ENCODE measurements at places on chromosomes 7 and 10.

DNA sequence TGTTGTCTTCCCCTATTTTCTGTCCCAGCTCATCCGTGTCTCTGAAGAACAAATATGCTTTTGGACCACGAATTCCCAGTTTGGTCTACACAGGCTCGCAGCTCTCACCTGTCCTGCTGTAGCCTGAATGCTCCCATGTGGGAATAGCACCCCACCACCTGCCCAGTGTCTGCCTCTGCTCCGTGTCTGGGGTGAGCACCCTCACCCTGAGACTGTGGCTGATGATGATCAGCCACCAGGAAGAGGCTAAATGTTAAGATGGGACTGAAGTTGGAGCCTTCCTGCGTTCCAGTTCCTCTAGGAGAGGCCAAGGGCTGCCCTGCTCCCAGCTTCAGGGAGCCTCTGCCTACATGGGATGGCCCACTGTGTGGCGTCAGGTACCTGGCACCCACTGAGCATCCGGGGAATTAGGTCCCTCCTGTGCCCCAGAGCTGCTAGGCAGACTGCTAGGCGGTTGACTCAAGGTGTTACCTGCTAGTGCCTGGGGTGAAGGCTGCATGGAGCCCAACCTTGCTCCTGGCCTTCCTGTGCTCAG lies 3.7 kb downstream of the PGAM2 start:
- no peak for DNase-seq

DNA sequence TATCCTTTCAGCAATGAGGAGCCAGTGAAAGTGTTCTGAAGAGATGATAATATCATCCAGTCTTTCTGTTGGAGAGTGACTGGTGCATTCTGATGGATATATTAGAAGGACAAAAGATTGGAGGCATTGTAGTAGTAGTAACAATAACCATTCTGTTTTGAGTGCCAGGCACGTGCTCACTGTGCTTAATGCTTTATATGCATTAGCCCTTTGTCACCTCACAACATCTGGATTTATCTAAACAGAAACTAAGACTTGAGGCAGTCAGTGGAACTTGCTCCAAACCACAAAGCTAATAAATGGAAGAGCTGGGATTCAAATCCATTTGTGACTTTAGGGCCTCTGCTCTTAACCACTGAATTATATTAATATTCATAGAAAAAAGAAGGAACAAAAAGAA lies 84.5 kb upstream of the OIT3 start:
- DNase-seq = no peak

GRCh38 chr10:35739998-35740397 lies 97.9 kb upstream of the FZD8 start:
- DNase-seq = no peak

- DNase-seq = no peak
Observed at GRCh38 chr7:18859318-18859717, 258.1 kb downstream of the TWIST1 start.

DNA sequence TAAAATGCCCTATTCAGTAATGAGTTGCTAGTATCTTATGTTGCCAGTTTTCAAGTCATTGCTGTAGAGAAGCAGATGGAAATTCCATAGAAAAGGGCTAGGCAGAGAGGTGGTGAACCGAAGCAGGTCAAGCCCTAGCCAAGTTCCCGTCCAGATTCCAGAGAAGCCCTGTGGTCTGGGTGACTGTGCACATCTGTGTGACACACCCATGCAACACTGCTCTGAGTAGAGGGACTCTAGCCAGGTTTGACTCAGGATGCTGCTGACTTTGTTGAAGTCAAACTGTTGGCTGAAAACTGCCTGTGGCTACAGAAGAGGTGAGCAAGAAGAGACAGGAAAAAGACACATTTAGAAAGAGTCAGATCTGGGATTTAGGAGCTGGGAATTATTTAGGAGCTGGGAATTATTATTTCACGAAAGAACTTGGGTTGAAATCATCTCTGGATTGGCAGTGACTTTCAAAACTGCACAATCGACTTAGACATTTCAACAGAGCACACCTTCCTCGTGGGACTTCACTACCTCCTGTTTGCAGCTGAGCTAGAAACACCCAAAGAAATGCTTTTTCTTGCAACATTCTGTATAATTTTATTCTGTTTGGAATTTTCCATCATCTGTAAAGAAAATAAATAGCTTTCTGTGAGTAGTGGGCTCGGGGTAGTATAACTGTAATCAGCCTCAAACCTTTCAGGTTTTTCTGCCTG lies 149.1 kb upstream of the PRKCQ start:
- DNase-seq = no peak

DNA sequence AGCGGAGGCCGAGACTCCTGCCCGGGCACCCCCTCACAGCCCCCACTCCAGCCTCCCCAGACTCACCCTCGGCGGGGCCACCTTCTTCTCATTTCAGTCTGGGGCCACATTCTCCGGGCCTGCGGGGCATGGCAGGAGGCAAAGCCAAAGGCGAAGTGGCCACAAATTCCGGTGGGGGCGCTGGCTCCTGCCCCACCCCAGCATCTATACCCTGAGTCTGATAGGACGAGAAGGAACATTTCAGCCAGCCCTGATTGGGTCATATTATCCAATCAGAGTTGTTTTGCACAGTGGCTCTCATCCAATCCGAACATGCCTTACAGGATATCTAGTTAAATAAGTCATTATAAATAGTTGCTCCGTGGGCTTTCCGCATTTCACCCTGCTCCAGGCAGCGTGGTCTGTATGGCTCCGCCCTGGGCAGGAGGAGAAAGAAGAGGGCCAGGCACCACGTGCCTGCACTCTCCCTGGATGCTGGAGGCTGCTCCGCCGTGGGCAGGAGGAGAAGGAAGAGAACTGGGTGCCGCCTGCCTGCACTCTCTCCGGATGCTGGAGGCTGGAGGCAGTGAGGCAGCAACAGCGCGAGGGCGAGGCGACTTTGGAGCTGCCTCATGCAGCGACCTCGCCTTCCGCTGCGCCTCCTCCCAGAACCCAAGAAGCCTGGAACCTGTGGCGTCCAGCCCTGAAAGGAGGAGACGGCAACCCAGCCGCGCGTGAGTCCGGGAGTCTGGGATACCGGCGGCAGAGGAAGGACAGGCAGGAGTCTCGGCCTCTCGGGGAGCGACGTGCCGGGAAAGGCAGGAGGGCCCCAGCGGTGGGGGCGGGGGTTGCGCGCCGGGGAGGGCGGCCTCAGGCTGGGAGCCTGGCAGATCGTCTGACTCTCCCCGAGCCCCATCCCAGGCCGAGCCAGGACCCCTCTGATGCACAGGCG lies 162.9 kb downstream of the ZNF33B start:
- DNase-seq = no peak

DNA sequence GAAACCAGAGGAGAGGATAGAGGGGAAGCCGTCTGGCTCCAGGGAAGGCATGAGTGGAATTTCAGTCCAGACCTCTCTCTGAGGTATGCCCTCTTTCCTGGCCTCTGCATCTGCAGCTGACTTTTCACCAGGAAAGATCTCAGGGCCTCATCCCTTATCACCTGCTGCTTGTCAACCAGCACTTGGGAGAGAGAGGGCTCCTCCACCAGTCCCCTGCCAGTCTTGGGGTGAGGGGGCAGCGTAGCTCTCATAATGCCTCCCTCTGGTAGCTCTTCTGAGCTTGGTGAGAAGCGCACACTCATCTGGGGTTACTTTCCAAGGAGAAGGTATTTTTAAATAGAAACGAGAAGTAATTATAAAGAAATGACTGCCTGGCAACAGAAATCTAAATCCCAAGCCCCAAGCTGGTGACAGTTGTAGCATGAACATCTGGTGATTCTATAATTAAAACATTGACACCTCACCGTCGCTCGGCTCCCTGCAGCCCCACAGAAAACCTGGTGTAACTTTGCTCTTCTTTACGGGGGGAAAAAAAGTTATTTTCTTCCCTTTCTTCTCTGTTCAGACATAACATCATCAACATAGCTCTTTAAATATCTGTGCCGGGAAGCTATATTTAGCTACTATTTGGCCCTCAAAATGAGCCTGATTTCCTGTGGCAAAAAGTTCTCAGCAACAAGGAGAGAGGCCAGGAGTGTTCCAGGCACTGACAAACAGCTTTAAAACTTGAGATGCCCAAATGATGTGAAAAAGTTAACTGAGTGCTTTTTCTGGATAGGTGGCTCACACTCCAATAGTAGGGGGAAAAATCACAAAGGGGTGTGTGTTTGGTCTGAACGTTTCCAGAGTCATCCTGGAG lies 26.9 kb downstream of the HIP1 start:
- DNase-seq = no peak

DNA sequence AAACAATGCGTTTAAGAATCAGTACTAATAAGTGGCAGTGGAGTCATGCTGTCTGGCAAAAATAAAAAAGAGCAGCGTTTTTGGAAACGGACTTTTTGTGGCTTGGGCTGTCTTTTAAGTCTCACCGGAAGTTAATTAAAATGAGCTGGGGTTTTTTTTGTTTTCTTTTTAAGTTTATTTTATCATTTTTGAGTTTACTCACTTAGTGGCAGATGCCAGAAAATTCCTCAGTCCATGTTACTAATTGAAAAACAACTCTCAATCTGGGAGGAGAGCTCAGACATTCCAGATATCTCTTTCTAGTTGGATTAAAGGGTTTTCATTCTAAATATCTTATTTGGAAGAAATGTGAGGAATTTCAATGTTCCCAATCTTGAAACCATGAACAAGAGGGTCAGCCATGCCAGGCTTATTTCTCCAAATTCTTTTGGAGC lies 133.8 kb upstream of the AGR3 start:
- no peak for DNase-seq

- DNase-seq = no peak
Observed at GRCh38 chr10:8115618-8115980, 61.1 kb downstream of the GATA3 start.

- DNase-seq = no peak
Observed at GRCh38 chr10:88389456-88389855, 193.7 kb downstream of the RNLS start.

- no peak for DNase-seq
Observed at GRCh38 chr7:128014811-128015210, 16.4 kb downstream of the LRRC4 start.

GRCh38 chr10:22372298-22372697 lies 27.0 kb downstream of the SPAG6 start:
- no peak for DNase-seq

- no peak for DNase-seq
Observed at GRCh38 chr10:14585287-14586193, 189.2 kb downstream of the FAM107B start.

- DNase-seq = no peak
Observed at GRCh38 chr7:24730018-24730369, 27.3 kb downstream of the GSDME start.

GRCh38 chr7:65216469-65216868 lies 157.2 kb upstream of the ZNF92 start:
- DNase-seq = no peak

DNA sequence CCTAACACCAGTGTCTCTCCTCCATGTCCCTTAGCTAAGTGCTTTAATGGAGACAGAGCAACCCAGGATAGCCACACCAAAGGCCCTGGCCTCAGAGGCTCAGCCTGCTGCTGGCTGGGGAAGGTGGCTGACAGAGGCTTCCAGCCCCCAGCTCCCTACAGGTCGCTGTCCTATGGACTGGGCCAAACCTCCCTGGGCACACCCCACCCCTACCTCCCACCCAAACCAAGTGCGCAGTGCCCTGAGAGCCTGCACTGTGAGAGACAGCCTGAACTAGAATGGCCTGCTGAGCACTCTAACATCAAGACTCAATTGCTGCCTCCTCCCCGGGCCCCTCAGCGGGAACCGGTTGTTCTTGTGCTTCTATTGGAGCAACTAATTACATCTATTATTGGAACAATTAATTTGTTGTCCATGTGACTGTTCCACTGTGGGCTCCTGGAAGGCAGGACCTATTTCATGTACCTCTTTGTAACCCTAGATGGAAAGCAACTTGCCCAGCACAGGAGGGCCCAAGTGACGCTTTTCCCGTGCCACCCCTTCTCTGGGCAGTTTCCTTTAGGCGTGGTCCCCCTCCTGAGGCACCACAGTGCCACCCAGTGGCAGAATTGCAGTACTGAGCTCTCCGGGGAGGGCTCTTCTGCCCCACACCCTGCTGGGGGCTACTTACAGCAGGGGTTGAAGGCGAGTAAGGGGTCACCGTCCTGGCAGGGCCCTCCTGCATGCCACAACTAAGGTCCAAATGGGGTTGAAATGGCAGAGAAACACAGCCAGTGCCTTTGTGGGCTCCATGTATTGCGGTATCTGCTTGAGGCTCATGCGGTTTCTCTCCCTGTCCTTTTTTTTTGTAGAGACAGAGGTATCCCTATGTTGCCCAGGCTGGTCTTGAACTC lies 63.7 kb upstream of the WAPL start:
- DNase-seq = peak; percentile 63

DNA sequence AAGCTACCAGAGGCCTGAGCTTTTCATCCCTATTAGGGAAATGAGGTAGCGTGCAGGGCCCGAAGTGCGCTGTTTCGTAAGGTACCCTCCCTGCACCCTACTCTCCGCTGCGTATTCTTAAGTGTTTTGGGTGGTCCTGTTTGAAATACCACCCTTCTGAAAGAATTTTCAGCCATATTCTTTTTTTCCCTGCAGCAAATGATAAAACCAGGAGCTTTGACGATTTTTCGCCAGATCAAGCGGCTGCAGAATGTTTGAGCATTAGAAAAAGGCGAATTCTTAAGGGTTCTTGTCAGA lies 1.2 kb downstream of the RSBN1L start:
- no peak for DNase-seq

DNA sequence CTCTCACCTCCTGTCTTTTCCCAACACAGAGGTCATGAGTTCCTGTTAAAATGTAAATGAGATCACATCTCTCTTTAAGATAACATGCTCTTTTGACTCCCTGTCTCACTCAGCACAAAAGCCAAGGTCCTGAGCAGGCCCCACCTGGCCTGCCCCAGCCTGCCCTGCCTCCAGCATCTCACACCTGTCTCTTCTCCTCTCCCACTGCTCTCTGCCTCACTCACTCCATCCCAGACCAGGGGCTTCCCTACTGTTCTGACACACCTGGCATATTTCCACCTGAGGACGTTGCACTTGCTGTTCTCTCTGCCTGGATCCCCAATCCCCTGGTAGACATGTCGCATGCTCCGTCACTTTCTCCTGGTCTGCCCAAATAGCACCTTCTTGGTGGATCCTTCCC lies 285.0 kb upstream of the ZMIZ1 start:
- DNase-seq = no peak

GRCh38 chr10:97188261-97188711 lies 2.5 kb upstream of the SLIT1 start:
- DNase-seq = no peak

- DNase-seq = no peak
Observed at GRCh38 chr10:12241810-12242529, 46.0 kb downstream of the CDC123 start.

GRCh38 chr7:20235288-20235687 lies 18.1 kb upstream of the MACC1 start:
- no peak for DNase-seq

DNA sequence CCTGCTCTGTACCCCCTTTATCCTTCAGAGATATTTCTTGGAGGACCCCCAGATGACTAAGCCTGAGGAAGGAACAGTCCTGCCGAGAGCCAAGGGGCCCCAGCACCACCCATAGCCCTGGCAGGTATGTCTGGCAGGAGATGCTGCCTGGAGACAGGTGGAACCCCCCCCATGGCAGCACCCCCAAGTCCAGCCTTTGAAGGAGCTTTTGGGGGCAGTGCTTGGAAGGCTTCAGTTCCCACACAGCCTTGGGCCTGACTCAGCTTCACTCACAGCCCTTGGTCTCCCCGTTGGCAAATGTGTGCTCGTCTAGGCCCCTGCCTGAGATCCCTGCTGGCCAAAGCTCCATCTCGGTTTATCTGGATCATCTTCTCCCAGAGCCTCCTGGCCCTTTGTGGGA lies 23.0 kb upstream of the PCBD1 start:
- no peak for DNase-seq
